ENCODE measurements at places on chromosomes 13 and 19.

GRCh38 chr13:80313668-80314256 is 27.2 kb downstream of the SPRY2 start:
- ATAC-seq = no peak

GRCh38 chr19:47853003-47853402 is 6.0 kb upstream of the TPRX2 start:
- ATAC-seq = no peak

DNA sequence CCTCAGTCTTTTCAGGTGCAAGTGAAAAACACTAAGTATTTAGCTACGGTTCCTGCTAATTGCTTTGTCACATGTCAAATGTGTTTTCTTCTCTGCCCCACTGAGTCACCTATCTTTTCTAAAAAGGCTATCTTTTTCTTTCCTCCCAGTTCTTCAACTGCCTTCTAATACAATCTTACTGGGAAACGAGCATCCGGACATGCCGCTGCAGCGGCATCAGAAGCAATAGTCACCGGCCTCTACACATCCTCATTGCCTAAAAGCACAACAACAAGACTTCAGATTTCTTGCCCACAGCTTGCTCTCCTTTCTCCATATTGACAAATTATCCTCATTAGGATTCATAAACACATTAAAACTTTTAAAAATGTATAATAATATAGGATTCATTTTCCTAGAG is 1.2 kb downstream of the PCDH9 start:
- ATAC-seq = no peak

- ATAC-seq = no peak
Observed at GRCh38 chr13:56924401-56924800, 216.3 kb upstream of the PRR20A start.

DNA sequence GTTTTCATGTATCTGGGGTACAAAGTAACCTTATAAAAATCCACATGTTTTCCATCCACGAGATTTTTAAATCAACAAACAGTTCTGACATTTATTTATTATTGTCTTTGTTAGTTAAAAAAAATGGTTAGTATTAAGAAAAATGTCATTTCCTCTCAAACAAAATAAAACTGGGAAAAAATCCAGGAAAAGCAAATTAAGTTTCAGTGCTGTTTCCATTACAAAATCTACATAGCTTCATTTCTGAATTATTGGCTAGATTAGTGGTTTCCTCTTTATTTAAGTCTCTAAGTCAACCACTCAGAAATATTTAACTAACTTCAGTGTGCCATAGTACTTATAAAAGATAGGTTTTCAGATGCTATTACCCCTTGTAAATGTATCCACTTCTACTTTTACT is 49.1 kb downstream of the MZT1 start:
- no peak for ATAC-seq

DNA sequence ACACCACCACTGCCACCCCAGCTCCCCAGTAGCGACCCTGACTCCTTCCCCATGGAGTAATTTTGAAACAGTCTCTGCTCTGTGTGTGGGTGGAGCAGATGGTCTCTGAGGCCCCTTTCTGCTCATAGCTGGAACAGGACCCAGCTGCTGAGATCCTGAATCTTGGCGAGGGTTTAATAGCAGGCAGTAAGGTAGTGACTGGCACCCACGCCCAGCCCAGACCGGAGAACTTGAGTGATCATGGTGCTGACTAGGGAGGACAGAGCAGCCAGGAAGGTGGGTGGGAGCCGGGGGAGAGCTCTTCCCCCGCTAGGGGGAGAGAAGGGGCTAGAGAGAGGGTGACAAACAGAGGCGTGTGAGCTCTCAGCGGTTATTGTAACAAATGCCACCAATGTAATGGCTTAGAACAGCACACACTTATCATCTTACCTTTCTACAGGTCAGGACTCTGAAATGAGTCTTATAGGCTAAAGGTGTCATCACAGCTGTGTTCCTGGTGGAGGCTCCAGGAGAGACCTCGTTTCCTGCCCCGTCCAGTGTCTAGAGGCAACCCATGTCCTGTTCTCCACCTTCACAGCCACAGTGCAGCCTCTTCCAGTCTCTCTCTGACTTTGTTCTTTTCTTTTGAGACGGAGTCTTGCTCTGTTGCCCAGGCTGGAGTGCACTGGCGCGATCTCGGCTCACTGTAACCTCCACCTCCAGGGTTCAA is 7.2 kb upstream of the ACER1 start:
- no peak for ATAC-seq

Measured in activated CD4-positive, CD25-positive, alpha-beta regulatory T cell treated with anti-CD3 and anti-CD28 coated beads, Interleukin-2, amount 50 U/mL, for 24 hours (primary cell).